ENCODE measurements at places on chromosomes 6 and 20.

GRCh38 chr6:151284548-151285017 is 44.8 kb downstream of the AKAP12 start:
- no peak for DNase-seq

DNA sequence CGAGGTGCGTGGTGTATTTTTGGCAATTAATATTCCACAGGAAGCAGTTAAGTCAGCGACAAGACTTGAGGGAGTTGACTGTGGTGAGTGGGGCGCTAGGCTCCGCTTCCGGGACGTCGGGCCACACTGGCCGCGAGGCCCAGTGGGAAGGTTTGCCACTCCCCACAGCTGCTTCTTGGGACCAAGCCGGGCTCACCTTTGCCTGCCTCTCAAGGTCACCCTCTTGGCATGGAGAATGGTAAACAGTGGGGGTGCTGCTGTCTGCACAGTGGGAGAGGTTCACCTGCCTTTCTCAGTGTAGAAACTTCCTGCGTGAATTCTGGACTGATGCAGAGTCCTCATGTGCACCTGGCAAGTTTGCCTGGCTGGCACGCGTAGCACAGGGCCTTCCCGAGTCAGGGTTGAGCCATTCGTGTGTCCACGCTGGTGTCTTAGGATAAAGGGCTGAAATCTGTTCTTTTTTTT is 6.4 kb downstream of the OSBPL2 start:
- no peak for DNase-seq

DNA sequence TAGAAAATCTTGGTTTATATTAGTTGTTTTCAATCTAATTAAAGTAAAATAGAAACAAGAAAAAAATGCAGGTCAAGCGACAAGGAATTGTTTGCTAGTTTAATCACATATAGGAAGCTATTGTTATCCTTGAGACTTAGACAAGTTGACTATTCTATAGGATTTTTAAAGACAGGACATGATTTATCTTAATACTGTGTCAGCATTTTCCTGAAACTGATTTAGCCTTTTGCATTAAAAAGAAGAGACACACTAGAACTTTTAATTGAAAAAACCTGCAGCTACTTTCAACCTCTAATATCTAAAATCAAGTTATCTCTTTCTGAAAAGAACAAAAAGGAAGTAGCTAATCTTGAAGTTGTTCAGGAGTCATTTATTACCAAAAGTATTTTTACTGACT is 246.2 kb downstream of the PHF3 start:
- DNase-seq, result no peak

DNA sequence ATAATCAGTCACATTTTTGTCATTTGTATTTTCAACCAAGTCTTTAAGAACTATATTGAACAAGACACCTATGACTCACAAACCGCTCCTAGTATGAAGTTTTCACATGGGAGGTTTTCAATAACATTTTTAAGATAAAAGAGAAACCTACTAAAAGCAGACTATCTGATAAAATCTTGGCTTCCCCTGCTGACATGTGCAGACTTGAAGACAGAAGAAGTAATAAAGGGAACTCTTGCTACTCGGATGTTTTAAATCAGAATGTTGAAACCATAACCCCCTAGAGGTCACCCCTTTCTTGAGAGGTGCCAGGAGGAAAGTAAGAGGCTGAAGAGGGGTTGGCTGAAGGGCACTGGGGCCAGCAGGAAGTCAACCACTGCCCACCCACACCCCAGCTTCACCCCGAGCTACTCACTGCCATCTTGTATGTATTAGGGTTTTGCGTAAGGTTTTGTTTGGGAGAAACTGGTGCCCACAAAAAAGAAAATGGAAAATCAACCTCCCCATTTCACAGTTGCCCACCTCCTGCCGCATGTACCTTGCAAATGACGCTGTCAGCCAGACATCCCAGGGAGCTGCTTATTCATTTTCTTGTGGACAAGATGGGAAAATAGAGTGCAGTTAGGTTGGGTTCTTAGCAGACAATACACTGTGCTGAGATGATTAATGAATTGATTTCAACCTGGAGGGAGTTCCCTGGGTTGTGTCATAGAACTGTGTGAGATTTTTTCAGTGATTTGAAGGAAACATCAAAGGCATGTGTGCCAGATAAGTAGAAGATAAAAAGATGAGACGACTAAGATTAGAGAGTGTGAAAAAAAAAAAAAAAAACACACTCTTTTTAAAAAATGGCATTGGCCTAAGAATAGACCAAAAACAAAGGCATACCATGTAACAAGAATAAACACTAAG is 83.2 kb upstream of the TAB2 start:
- peak; percentile 44 for DNase-seq

Data from foreskin fibroblast (primary cell).